ENCODE measurements at places on chromosomes 1 and 21. TPM values are rescaled to one million over a fixed set of nuclear protein-coding genes. Genes with fewer than 3 reads are reported as not detected.

The MPL gene
- 0.65 TPM for total RNA-seq

The UMODL1 gene
- total RNA-seq = 0.50 TPM

The ADAMTS1 gene
- 59.3 TPM for total RNA-seq

DNA sequence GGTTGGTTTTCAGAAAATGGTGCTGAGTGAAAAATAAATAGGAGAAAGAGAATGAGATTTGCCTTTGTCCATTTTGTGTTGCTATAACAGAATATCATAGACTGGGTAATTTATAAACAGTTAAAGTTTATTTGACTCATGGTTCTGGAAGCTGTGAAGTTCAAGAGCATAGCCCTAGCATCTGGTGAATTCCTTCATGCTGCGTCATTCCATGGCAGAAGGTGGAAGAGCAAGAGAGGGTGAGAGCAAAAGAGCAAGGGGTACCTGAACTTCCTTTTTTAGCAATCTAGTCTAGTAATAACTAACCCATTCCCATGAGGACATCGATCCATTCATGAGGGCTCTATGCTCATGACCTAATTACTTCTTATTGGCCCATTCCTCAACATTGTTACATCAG, 209.1 kb upstream of the ZP4 start:
- DNase-seq = no peak

DNA sequence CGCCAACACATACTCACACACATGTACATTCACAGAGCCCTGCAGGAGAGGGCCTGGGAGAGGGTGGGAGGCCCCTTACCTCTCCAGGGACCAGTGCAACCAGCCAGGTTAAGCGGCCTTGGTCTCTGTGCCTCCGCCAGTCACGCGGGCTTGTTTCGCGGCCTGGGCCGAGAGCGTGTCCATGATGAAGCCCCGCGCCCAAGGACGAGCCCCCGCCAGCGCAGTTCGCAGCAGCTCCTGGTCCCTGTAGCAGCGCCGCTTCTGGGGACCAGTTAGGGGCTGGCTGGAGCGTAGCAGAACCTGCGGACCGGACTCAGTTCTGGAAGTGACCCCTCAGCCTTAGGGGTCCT, 7.3 kb upstream of the FAM167B start:
- no peak for DNase-seq

DNA sequence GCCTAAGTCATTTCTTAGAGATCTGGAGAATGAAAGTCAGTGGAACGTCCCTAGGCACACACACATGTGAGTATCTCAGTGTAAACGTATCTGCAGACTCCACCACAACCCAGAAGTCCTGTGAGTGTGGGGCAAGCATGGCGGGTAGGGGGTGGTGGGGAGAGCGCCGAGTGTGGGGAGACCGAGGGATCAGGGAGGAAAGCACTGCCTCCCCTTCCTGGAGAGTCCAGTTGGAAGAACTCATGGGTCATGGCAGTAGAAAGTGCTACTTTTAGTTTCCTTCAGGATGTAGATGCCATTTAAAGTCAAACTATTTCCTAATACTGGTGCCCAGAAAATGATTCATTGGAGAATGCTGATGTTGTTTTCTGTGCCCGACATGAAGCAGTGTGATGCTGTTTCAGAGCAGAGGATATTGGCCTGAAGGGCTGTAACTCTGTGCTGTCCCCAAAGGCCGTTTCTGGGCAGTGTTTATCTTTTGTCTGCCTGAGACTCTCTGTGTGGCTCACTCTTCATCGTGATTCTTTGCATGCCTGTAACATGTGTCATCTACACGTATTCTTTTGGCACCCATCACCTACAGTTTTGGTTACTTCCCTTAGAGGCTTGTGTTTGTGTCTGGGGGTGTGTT, 45.7 kb upstream of the TSPAN2 start:
- no peak for DNase-seq

DNA sequence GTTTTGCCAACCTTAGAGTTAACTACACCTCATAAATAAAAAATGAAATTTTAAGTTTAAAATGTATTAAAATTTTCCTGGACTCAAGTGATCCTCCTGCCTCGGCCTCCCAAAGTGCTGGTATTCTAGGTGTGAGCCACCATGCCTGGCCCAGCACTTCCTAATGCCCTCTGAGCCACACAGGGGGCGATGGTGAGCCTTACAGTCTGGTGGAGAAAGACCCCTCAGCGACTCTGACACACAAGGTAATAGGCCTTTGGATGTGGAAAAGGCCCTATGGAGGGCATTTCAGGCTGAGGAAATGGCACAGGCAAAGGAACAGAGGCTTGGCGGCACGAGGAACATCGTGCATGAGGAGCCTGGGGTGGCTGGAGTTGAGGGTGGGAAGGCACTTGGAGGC, 6.7 kb downstream of the CITED4 start:
- no peak for DNase-seq

DNA sequence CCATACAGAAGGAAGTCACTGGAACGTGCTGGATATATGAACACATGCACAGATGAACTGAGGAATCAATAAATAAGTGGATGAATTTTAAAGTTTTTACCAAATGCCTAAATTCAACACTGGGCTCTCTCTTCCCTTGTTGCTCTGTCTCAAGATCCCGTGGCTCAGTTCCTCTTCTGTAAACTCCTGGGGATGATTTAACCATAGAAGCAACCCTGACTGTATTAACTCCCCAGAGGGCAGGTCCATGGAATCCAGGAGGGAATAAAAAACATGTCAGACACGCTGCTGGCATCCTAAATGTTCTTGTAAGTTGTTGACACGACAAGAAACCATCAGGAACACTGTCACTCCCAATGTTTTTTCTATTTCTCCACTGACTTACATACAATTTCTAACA, 45.3 kb upstream of the GPR157 start:
- DNase-seq = no peak

- no peak for DNase-seq
These were observed 345.6 kb upstream of the AJAP1 start for GRCh38 chr1:4308806-4309205.

All from lower lobe of right lung (tissue), 2 donors.